ENCODE measurements at places on chromosomes 6 and 20.

- peak; percentile 14 for DNase-seq
Observed at GRCh38 chr6:138590796-138591709, 91.8 kb upstream of the NHSL1 start.

DNA sequence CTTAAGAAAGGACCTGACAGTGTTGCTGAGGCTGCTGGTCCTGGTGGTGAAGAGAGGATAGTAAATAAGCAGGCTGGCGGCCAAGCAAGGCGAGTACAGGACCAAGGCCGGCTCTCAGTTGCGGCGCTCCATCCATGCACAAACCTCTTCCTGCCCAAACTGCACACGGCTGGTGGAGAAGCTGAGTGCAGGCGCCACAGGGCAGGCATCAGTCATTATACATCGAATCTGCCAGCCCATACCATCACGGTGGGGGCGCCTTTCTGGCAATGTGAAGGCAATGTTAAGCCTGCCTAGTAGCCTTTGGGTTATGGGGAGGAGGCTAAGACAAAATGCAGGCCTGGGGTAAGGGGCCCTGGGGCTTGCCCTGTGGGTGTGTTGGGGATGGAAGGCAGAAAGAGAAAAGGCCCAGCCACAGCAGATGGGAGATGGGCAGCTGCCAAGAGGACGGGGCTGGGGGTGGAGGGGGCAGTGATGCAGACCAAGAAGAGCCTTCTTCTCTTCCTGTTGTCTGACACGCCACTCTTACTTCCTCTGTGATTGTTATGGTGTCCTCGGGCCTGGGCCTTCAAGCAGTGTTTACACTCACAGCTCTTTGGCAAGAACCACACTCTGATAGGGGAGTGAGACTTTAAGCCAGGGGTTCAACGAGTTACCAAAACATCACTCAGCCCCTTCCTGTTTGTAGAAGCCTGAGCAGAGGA lies 20.3 kb upstream of the KCNK16 start:
- no peak for DNase-seq

DNA sequence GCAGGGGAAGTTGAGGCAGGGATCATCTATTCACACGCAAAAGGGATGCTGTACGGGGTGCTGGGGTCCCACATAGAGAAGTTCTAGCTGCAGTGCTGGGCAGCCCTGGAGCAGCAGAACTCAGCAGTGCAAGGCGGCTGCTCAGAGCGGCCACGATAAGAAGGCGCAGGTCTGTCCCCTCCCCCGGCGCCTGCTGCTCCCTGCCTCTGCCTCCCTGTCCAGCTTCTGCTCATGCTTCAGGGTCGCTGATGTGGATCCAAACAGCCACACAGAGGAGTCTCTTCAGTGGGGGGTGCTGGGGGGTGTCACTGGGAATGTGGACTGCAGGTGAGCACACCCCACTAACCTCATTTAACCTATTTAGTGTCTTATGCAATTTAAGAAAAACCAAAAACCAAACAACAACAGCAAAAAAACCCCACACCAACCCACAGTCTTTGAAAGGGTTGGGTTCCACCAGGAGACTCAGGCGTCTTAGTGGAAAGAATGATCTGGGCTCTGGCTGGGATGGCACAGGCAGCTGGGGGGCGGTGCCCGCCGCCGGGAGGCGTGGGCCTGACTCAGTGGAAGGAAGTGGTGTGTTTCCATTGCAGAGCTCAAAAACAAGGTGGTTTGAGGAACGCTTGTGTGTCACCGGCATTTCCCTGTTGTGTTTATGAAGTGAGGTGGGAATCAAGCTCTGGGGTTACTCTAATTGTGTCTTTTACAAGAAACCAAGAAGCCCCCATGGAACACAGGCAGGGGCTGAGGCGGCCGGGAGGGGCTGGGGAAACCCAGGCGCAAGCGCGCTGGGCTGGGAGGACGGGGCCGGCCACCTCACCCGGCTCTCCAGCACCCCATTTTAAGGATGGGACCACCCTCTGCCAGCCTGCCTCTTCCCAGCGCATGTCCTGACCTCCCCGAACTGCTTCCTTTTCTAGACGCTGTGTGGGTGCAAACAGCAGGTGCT lies 55.1 kb downstream of the IRF4 start:
- DNase-seq, result peak; percentile 96

DNA sequence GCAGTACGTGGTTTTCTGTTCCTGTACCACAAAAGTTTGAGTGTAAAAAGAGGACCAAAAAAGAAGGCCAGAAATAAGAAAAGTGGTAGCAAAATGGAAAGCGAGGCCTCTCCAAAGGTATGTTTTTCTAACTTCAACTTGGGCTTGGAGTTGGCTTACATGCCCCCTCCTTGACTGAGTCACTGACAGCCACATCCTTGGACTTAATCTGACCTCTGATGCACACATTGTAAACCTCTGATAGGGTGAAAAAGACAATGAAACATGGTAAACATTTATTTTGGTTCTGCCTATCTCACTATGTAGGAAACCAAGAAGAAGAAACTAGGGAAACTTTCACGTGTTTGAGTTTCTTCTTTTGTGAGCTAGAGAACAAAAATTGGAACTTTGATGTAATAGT lies 503.2 kb upstream of the ID4 start:
- DNase-seq, result no peak

GRCh38 chr20:55417836-55418235 lies 587.5 kb downstream of the CBLN4 start:
- no peak for DNase-seq

GRCh38 chr6:42970871-42971612 lies 7.9 kb downstream of the PEX6 start:
- no peak for DNase-seq

GRCh38 chr20:38157635-38158495 lies 7.2 kb downstream of the TGM2 start:
- DNase-seq, result no peak

DNA sequence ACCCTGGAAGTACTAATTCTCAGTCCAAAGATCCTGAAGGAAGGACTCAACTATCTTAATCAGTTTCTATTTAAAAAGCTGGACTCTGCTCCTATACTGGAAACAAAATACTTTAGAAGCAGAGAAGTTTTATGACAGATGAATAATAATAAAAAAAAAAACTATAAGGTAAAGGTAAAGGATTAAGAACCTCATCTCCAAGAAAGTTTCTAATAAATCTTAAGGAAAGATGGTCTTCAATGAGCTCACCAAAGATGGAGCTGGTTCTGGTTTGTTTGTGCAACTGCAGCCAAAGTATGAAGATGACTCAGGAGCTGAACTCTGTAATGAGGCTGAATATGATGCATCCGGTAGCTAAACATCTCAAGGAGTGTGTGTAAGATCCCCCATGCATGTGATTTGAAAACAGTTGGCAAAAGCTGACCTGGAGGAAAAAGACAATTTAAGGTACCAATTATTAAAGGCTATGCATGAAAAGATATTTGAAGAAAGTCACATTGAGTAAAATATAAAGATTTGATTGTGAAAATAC lies 25.2 kb downstream of the MED23 start:
- DNase-seq, result no peak

- no peak for DNase-seq
Observed at GRCh38 chr6:136178749-136179148, 71.4 kb downstream of the MTFR2 start.

DNA sequence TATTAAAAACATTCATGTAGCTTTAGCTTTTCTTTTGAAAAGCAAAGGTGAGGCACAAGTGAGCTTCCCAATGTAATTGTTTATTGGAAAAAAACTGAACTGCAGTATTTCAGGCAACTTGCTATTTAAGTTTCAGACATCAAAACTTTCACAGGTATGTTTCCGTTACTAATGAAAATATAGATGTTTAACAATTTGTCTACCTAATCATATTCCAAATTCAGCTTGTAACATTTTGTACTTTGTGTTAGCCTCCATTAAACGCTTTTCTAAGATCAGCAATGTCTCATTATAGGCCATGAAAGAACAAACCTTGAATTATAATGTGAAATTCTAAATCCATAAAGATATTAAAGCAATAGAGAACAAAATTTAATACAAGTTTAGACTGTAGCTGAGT lies 69.5 kb downstream of the AHI1 start:
- no peak for DNase-seq

GRCh38 chr20:35891375-35891774 lies 62.9 kb downstream of the SCAND1 start:
- no peak for DNase-seq

GRCh38 chr6:87088076-87088475 lies 6.8 kb downstream of the CGA start:
- no peak for DNase-seq

DNA sequence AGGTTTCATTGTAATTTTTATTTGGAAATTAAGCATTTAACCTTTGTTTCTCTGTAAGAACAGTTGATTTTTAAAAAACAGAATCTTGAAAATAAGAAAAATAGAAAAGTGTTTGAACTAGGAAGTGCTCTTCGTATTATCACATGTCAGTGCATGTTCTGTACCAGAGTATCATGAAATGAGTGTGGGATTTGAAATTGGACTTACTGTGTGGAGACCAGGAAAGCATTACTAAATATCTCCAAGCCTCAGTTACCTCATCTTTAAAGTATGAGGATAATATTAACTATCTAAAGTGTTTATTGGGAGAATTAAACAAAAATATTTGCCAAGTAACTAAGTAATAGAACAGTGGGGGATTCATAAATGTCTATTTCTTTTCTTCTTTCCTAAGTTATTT lies 156.9 kb upstream of the FLRT3 start:
- no peak for DNase-seq

DNA sequence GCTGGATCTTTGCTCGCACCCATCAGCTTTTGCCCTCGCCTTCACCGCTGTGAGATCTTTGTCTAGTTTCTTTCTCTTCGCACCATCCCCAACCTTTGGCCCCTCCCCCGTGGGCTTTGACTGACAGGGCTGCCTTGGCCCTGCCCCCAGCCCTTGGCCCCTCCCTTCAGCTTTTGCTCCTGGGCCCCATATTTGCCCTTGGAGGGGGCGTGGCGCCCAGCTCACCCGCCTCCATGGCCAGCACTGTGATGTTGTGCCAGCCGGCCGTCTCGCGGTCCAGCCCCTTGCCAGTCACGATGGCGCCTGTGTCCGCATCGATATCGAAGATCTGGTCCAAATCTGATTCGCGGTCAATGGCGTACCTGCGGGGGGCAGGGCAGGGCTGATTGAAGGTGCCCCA lies 81.1 kb downstream of the CD40 start:
- DNase-seq, result no peak

GRCh38 chr20:37760322-37760721 lies 66.5 kb downstream of the CTNNBL1 start:
- DNase-seq, result no peak

Measured in activated CD4-positive, alpha-beta T cell treated with anti-CD3 and anti-CD28 coated beads, Interleukin-2, amount 50 U/mL, for 4 hours (primary cell).